ENCODE measurements at places on chromosomes 11 and 22. TPM values are rescaled to one million over a fixed set of nuclear protein-coding genes. Genes with fewer than 3 reads are reported as not detected.

GRCh38 chr11:88050247-88050646 lies 125.0 kb downstream of the RAB38 start:
- no peak for DNase-seq

DNA sequence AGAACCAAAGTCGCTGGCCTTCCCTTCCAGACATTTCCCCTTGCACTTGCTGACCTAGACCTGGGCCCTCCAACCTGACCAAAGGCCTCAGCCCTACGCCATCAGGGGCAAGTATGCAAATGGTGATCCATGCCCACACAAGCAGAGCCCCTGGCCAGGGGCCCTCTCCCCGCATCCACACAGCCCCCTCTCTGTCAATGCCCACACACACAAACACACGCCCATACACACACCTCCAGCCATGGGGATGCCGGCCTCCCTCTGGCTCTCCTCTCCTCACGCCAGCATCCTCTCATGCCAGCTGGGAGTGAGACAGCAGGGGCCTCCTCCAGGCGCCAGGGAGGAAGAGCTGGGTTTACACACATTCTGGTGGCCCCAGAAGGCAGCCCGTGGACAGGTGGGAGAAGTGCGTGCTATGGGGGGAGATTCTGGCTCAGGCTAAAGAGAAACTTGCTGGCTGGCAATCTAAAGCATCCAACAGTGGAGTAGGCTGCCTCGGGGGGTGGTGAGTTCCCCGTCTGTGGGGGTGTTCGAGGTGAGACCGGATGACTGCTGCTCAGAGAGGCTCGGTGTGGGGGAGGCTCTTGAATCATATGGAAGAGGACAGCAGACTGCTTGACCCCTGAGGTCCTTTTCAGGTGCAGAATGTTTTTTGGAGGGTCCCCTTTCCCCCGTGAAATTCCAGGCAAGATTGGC lies 4.8 kb downstream of the NRXN2 start:
- no peak for DNase-seq

Gene CHRM4
- polyA plus RNA-seq, result not detected

Gene ROM1
- 3.7 TPM for polyA plus RNA-seq

GRCh38 chr22:43706151-43706550 lies 106.0 kb downstream of the EFCAB6 start:
- no peak for DNase-seq

Gene APOA5
- polyA plus RNA-seq, result not detected

DNA sequence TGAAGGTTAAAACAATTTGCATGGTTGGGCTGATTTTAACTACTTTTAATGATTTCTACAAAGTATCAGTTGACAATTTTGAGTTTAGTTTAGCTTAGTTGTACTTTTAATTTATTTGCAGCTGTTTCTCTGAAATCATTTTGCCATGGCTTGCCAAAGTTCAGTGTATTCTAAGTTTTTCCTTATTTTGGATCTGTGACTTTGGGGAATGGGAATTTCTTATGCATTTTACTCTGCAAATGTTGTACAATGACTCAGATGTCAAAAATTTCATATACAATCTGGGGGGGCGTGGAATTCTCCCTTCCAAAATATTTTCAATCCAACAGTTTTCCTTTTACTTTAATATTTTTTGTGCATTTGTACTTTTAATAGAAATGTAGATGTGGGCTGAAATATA lies 8.9 kb upstream of the DCHS1 start:
- DNase-seq, result no peak

Gene MRE11
- 1.9 TPM for polyA plus RNA-seq

DNA sequence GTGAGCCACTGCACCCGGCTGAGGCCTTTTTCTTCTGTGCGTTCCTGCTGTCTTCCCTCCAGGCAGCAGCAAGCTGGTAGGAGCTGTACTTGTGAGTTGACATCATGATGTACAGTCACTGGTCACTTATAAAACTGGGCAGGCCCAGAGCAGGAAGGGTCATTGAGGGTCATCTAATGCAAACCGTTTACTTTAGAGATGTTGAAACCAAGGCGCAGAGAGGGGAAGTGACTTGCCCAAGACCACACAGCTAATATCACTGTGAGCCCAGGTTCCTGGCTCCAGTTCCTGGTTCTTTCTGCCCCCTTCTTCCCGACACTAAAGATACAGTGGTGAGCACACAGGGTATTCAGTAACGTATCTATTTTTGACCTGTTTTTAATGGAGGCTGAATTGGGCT lies 27.3 kb downstream of the PTPRJ start:
- no peak for DNase-seq

Gene HPS5
- 11.3 TPM for polyA plus RNA-seq

DNA sequence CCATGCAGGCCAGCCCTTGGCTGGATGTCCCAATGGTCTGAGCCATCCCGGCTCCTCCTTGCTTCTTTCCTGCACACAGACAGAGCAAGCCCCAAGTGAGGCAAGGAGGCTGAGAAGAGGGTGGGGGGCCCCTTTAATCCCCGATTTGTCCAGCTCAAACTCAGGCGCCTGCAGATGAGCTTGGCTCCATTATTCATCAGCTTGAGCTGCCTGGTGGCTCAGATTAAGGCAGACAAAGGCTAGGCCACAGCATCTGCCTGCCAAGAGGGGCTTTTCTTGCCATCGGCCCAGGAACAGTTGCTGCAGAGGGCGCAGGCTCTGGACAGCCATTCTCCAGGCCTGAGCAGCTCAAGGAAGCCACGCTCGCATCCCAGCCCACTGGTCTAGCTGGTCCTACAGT lies 35.4 kb downstream of the LMO1 start:
- DNase-seq, result no peak

GRCh38 chr11:89490602-89490980 lies 584 bp downstream of the NOX4 start:
- no peak for DNase-seq

Data from psoas muscle (tissue), 8 donors.